ENCODE measurements at places on chromosomes 6 and 20. TPM values are rescaled to one million over a fixed set of nuclear protein-coding genes. Genes with fewer than 3 reads are reported as not detected.

DNA sequence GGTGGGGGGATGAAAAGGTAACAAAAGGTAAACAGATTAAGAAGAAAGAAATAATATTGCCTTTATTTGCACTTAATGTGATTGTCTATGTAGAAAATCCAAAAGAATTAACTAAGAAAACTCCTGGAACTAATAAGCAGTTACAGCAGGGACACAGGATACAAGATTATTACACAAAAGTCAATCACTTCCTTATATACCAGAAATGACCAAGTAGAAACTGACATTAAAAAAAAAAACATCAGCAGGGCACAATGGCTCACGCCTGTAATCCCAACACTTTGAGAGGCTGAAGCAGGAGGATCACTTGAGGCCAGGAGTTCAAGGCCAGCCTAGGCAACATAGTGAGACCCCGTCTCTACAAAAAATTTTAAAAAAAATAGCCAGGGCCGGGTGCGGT lies 123.2 kb upstream of the RIPOR2 start:
- no peak for DNase-seq

DNA sequence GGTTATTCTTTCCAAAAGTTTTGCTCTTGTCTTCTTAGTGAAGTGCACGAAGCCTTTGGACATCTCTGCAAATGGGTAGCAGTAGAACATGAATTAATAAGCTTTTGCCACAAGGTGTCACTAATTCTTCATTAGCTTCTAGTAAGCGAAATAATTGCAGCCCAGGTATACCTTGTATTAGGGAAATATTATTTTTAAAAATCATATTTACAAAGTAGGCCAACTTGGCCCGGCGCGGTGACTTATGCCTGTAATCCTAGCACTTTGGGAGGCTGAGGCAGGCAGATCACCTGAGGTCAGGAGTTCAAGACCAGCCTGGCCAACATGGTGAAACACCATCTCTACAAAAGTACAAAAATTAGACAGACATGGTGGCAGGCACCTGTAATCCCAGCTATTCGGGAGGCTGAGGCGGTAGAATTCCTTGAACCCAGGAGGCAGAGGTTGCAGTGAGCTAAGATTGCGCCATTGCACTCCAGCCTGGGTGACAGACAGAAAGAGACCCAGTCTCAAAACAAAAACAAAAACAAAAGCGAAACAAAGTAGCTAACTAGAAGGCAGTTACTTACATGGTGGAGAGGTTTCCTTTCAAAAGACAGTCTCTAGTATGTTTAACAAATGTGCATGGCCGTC lies 8.8 kb upstream of the RSPH3 start:
- peak; percentile 5 for DNase-seq

GRCh38 chr6:46102123-46102522 lies 27.7 kb upstream of the ENPP4 start:
- DNase-seq = no peak

DNA sequence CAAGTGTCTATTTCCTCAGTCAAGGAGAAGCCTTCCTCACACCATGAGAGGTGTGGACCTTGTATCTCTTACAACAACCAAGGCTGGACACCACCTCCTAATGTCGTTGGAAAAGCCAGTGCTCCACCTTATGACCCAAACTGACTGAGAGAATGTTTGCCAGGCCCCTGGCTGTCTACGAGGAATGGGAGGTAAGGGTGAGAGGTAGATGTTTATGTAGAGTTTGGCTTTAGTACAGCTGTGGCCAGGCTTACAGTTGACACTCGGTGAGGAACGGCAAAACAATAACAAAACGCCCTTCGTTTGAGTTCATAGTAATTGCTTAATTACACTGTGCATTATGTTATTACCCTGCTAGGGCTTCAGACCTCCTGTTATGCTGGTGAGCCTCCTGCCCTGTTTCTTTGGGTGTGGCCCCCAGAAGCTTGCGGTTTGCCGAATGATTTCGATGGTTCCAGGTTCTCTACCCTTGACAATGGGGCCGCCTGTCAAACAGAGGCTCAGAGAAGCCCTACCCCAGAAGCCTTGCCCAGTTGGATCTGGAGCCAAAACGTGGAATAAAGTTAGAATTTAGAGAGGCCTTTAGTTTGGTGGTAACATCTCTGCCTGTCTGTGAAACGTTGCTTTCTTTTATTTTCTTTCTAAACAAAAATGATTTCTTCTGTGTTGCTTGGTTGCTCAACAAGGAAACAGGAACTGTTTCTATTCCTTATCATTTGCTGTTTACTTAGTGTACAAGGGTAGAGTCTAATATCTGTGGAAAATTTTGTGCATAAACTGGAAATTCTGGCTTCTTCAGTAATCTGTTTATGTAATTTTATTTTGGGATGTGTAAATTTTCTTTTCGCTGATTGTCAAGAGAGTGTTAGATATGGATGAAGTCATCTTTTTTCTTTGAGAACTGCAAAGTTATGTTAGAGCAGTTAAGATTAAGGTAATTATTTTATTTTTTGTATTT lies 60.4 kb upstream of the FOXQ1 start:
- no peak for DNase-seq

- no peak for DNase-seq
Observed at GRCh38 chr20:32569018-32569379, 16.1 kb downstream of the NOL4L start.

Gene XKR7
- 0.36 TPM for total RNA-seq

Gene TRAPPC3L
- not detected for total RNA-seq

GRCh38 chr20:49928411-49929141 lies 7.6 kb upstream of the RNF114 start:
- peak; percentile 61 for DNase-seq

- DNase-seq = no peak
Observed at GRCh38 chr6:37557645-37558114, 58.0 kb upstream of the CCDC167 start.

DNA sequence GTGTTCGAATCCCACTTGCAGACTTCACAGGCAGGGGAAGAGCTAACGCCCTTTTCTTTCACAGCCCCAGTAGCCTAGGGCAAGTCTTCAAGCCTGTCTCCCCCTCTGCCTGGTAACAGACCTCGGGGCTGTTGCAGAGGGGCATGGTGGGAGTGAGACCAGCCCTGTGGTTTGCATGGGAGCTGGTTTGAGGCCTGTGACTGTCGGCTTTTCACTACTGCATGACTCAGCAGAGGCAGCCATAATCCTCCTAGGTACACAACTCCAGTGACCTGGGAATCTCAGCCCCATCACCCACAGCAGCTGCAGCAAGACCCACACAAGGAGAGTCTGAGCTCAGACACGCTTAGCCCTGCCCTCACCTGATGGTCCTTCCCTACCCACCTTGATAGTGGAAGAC lies 55.3 kb upstream of the POPDC3 start:
- no peak for DNase-seq

Gene TULP4
- total RNA-seq = 91.2 TPM

GRCh38 chr6:16747232-16748024 lies 13.8 kb downstream of the ATXN1 start:
- peak; percentile 89 for DNase-seq

GRCh38 chr6:74946961-74947360 lies 258.9 kb downstream of the COL12A1 start:
- peak; percentile 73 for DNase-seq

Gene C20orf144
- total RNA-seq = not detected

DNA sequence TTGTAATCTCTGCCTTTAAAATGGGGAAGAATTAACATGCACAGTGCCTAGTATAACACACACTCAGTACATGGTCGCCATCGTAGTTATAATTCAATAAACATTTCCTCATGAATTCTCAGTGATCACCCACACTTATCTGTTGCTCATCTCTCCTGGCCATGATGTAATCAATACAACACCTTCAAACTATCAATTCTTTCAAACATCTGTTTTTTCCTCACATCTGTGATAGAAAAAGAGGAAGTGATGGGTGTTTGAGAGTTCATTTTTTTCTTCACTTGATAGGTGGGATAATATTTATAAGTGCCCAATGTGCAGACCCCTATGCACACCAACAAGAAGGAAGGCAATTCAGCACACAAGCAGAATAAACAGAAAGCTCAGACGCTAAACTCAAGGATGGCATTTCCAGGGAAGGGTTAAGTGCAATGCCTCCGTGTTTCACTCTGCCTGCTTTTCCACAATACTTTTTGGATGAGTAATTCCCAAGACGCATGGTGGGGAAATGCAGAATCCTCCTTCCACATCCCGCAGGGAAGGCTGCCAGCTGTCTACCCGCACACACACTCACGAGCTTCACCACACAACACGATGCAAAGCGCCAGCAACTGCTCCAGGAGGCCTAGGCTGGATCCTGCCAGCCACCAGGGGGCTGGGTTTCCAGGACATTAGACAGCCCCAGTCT lies 100.3 kb downstream of the GMPR start:
- DNase-seq = peak; percentile 99

GRCh38 chr6:97732045-97732444 lies 449.0 kb upstream of the MMS22L start:
- no peak for DNase-seq

DNA sequence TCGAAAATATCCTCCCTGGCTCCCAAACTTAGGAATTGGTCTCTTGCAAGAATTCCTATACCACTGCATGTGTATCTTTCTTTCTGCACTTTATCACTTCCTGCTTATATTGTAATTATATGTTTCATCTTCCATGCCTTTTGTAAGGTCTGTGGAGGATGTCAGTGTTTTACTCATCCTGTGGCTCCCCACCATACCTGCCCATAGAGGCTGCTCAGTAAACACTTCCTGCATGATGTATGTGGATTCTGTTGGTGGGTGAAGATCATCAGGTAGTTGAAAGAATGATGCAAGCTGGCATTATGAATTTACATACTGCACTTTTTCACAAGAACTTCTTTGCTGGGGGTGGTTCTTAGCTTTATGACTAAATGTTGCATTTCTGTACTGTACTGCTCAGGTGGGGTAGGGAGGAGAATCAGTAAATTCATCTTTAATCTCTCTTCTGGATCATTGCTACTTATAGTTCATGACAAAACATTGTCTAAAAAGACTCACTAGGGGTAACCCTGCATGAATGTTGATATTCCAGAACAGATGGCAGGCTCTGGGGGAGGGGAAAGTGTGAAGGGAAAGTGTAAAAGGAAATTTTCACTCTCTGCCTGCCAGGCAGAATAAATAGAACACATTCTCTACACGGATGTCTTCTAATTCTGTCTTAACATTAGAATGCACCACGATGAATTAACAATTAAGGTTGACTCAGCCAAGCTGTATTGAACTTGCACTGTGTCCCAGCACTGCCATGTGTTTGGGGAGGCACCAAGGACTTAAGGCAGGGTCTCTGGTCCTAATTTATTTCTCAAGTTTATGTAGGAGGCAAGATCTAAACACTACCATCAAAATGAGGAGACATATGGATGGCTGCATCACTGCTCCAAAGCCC lies 36.0 kb upstream of the KLHL31 start:
- no peak for DNase-seq

Gene SEL1L2
- not detected for total RNA-seq

Gene GRM1
- total RNA-seq = 0.07 TPM

Gene GSTA3
- not detected for total RNA-seq

Gene MYMX
- not detected for total RNA-seq

Gene DDO
- not detected for total RNA-seq

DNA sequence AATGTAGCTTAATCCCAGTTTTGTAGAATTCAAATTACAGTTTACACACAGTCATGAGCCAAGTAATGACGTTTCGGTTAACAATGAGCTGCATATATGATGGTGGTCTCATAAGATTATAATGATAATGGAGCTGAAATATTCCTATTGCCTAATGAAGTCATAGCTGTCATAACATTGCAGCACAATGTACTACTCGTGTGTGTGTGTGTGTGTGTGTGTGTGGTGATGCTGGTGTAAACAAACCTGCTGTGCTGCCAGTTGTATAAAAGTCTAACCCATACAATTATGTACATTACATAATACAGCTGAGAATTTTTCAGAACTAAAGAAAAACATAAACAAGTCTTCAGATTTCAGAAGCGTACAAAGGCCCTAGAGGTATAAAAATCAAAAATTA lies 66.7 kb upstream of the ARID1B start:
- DNase-seq = no peak

GRCh38 chr6:33985947-33986346 lies 159.9 kb downstream of the GRM4 start:
- DNase-seq = no peak

GRCh38 chr6:157069585-157069984 lies 253.7 kb downstream of the TMEM242 start:
- DNase-seq = no peak

Gene PPDPF
- total RNA-seq = 251 TPM

- no peak for DNase-seq
Observed at GRCh38 chr6:3269281-3269975, 10.7 kb downstream of the PSMG4 start.

Gene CRNKL1
- total RNA-seq = 20.2 TPM

Gene CCN6
- total RNA-seq = not detected

GRCh38 chr6:16985513-16986284 lies 116.2 kb upstream of the STMND1 start:
- peak; percentile 81 for DNase-seq

DNA sequence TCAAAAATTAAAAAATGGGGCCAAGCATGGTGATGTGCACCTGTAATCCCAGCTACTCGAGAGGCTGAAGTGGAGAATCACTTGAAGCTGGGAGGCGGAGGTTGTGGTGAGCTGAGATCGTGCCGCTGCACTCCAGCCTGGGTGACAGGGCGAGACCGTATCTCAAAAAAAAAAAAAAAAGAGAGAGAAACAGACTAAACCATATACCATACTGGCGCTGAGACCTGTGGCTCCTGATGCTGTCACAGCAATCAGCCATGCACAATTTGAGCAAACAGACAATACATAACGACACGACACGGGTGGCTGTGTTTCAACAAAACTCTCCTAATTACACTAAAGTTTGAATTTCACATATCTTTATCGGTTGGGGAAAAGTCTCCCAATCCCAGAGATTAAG lies 14.9 kb upstream of the CBFA2T2 start:
- no peak for DNase-seq

All from astrocyte (in vitro differentiated cells and primary cell).